ENCODE measurements at places on chromosomes 13 and 19. TPM values are rescaled to one million over a fixed set of nuclear protein-coding genes. Genes with fewer than 3 reads are reported as not detected.

DNA sequence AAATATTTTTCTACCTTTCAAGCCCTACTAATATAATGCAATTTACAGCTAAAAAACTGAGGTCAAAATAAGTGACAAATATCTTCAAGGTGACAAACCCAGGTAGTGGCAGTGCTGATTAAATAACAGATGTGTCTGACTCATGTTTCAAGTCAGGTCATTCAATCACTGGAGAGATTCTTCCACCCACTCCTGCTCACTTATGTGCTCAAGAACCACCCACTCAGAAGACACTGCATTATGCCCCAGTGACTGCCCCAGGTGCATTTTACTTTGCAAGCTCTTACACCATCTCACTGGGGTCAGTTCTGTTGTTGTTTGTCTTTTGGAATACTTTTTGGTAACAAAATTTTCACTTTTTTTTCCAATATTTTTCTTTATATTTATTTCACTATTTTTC is 2.2 kb downstream of the ZNF100 start:
- no peak for DNase-seq

DNA sequence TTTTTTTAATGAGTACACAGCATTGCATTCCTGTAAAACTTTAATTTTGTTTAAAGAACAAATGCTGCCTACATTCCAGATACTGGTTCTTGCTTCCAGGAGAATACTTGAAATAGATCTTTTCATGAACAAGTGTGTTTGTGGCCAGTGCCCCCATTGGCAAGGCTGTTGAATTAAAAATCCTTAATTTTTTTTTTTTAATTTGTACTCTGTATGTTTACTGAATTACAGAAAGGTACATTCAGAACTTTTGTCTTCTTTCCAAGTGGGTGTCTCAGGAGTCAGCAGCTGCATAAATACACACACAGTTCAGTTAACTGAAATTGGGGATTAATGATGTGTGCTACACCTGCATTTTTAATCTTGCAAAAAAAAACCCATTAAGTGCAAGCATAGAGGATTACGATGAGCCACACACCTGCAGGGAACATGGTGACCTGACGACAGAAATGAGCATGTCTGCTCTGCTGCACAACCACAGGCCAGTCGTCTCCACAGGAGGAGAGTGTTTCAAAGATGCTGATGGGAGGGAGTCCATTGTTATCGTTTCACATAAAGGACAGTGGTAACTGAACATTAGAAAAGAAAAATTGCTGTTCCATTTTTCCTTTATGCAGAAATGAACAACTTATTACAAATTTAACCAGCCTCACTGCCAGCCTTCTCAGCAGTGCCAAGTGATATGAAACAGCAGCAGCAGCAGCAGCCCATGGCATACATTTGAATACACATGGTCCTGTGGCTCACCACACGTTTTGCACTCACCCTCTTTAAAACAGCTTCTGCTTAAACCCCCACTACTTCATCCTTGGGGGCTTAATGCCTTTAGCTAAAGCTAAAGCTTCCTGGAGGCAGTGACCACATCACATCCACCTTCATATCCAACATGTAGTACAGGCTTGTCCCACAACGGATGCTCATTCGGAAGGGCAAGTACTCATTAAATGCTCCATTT is 72.3 kb upstream of the RFC3 start:
- no peak for DNase-seq

DNA sequence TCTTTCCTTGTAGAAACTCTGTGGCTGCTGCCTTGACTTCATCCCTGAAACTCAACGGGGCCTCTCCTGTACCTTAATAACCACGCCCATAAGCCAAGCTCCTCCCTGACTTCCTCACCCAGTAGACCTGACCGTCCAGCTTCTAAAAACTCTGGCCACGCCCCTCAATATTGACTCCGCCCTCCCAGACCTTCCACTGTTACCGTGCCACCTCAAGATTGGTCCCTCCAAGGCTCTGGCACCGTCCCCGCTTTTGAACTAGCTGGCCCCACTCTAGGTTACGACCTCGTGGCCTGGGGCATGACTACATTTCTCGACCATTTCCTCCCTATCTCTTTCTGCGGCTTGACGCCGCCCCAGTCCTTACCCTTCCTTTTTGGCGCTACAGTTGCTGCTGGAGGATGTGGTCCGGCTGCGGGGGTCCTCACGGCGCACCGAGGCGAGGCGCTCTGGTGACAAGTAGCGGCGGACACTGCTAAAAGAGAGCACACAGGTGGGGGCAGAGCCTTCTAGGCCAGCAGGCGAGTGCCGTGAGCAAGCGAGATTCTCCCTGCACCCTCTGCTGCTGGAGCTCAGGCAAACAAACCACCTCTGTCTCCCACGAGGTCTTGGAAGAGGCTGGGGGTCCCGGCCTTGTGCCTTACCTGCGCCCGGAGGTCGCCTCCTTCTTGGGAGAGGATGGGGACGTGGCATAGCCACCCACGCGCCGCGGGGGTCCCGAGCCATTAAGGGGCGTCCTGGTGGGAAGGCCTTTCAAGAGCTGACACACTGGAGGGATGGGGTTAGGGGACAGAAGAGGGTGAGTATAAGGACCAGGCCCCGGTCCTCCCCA is 2.3 kb upstream of the EML2 start:
- DNase-seq: peak; percentile 83

DNA sequence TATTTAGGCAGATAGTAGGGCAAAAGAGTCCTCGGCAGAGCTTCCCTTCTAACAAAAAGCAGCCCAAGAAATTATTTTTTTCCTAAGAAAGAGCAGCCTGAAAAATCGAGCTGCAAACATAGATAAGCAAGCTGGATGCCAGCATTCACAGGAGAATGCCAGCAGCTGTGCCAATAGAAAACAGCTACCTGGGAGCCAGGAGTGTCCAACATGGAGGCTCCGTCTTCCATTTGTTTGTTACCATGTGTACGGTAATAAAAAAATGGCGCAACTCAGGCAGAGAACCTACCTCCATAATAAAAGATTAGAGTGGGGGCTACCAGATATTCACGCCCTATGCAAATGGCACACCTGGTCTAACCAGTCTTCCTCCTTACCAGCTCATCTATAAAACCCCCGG is 77.6 kb upstream of the IPO5 start:
- no peak for DNase-seq

DNA sequence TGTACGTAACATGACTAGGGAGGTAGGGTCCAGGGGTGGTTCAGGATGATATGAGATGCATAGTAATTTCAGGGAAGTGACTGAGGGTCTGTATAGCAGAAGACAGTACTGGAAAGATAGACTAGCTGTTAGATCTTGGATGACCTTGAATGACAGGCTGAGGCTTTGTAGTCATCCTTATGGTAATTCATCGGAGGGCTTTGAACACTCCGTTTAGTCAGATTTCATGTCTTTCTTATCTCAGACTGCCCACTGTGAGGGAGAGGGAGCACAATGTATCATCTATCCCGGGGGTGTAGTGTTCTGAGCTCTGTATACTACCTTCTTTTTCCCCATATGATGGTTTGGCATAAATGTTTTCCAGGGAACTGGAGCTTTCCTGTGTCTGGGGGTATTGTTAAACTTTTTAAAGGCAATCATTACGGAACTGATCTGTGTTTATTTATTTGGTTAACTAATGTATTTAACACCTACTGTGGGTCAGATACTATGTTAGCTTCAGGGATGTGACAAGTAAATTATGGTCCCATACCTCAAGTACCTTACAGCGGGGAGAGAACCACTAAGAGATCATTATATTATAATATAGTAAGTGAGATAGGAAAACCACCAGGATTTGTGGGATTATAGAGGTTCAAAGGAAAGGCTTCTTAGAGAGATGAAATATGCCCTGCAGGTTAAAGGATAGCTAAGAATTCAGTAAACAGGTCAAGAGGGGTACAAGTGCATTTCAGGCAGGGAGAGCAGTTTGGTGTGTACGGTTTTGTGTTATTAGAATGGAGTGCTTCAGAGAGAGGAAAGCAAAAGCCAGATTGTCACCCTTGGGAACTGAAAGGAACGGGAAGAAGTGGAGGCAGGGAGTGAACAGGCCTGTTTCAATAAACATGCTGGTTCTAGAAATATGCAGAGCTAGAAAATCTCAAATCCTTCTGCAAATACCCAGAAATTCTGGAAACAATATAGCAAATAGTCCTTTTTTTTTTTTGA is 164.8 kb upstream of the KL start:
- DNase-seq: no peak

- DNase-seq: no peak
These were observed 2065.7 kb upstream of the PCDH20 start for GRCh38 chr13:63481334-63481733.

GRCh38 chr13:27349458-27349857 is 75.0 kb upstream of the GTF3A start:
- no peak for DNase-seq

- peak; percentile 98 for DNase-seq
These were observed 264.3 kb downstream of the FOXO1 start for GRCh38 chr13:40401911-40402776.

- no peak for DNase-seq
These were observed 9.7 kb downstream of the INAFM1 start for GRCh38 chr19:47284324-47284899.

- no peak for DNase-seq
These were observed 638 bp downstream of the USPL1 start for GRCh38 chr13:30618186-30618929.

GRCh38 chr19:16442386-16443276 is 29.1 kb downstream of the EPS15L1 start:
- DNase-seq: no peak

DNA sequence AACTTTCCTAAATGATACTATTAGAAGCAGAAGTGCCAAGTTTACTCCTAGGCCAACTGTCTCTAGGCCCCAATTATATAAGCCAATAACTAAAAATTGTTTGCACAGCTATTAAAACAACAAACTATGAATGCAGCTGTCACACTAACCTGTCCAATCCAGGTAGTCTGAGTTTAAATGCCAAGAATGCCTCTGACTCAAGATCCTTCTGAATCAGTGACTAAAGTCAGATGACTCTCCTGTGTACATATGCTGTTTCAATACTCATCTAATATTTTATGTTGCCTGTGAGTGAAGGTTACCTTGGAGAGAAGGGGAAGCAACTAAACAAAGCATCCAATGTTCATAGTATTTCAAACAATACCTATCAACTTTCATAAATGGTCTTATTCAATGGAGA is 257.0 kb downstream of the ENOX1 start:
- DNase-seq: no peak

DNA sequence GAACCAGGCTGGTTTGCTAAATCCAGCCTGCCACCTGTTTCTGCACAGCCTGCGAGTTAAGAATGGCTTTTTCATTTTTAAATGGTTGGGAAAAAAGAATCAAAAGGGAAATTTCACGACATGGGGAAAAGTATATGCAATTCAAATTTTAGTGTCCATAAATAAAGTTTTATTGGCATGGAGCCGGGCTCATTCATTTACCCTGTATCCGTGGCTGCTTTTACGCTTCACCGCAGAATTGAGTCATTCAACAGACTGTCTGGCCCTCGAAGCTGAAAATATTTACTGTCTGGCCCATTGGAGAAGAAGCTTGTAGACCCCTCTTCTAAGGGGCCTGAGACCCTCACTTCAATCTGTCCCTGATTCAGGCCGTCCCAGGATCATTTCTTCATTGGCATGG is 26.1 kb downstream of the IER2 start:
- DNase-seq: no peak

- DNase-seq: no peak
These were observed 165.6 kb upstream of the NBEA start for GRCh38 chr13:34776390-34776981.

DNA sequence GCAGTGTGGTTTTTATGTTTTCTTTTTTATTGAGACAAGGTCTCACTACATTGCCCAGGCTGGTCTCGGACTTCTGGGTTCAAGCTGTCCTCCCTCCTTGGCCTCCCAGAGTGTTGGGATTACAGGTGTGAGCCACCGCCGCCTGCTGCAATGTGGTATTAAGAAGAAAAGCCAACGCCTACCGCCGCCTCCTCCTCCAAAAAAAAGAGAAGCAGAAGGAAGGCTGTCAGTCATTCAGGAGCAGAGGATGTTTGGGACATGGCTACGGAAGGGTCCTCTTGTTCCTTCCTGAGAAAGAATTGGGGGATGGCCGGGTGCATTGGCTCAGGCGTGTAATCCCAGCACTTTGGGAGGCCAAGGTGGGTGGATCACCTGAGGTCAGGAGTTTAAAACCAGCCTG is 1.2 kb downstream of the PPP1R37 start:
- no peak for DNase-seq

GRCh38 chr13:113579686-113580085 is 4.9 kb upstream of the TFDP1 start:
- no peak for DNase-seq

GRCh38 chr13:45748941-45749759 is 47.0 kb downstream of the CBY2 start:
- no peak for DNase-seq

GRCh38 chr19:56333506-56333905 is 18.9 kb upstream of the ZSCAN5A start:
- no peak for DNase-seq

- DNase-seq: peak; percentile 93
These were observed 2.1 kb upstream of the CIRBP start for GRCh38 chr19:1266916-1267476.

DNA sequence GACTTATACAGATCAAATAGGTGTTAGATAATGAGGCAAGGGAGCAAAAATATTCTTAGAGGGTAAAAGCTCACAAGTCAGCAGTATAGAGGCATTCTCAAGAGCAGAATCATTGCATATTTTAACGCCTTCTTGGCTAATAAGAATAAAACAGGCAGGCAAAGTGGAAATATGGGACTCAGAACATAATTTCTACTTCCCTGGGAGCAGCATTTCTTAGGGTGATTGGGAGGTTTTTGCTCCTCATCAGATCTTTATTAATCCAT is 39.6 kb downstream of the LHFPL6 start:
- no peak for DNase-seq

Gene SLC25A42
- 30.9 TPM for total RNA-seq

Gene C13orf46
- 0.32 TPM for total RNA-seq

Gene ADGRE1
- 0.38 TPM for total RNA-seq

Gene FCAR
- total RNA-seq: 0.27 TPM

Gene LRRC63
- not detected for total RNA-seq

Gene C1QTNF9B
- 3.1 TPM for total RNA-seq

Gene SIGLEC8
- total RNA-seq: 0.08 TPM

Gene MBD3
- total RNA-seq: 64.2 TPM

Gene NOSIP
- 49.6 TPM for total RNA-seq

Gene DMRTC2
- not detected for total RNA-seq

Gene MCF2L
- 45.9 TPM for total RNA-seq

Gene ZNF865
- total RNA-seq: 16.9 TPM

Gene GPR183
- total RNA-seq: 2.7 TPM

Gene CNN2
- 69.3 TPM for total RNA-seq

Gene MTUS2
- 106 TPM for total RNA-seq
